NCI-H1436 (cell line): ENCODE measurements at places on chromosomes 7 and 10.

GRCh38 chr7:156927571-156928405 lies 21.7 kb upstream of the NOM1 start:
- DNase-seq = peak; percentile 21

DNA sequence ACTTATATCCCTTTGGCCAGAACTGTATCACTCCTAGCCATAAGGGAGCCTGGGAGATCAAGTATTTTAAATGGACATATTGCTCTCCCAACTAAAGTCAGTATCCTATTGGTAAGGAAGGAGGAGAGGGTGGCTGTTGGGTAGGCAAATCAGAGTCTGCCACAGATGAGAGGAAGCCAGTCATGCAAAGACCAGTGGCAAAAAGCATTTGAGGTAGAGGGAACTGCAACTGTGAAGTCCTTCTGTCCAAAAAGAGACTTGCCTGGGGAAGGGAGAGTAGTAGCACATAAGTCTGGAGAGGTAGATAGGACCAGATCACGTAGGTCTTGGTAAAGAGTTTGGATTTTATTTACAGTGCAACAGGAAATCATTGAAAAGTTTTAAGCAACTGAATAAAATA lies 8.8 kb upstream of the CCNJ start:
- DNase-seq = no peak

GRCh38 chr7:5429253-5429856 lies 5.7 kb upstream of the TNRC18 start:
- no peak for DNase-seq

- peak; percentile 14 for DNase-seq
Observed at GRCh38 chr7:106793015-106793975, 71.8 kb upstream of the PIK3CG start.

GRCh38 chr10:95628786-95629185 lies 27.7 kb downstream of the ALDH18A1 start:
- no peak for DNase-seq

GRCh38 chr10:97483921-97484320 lies 14.3 kb downstream of the MMS19 start:
- DNase-seq = no peak

DNA sequence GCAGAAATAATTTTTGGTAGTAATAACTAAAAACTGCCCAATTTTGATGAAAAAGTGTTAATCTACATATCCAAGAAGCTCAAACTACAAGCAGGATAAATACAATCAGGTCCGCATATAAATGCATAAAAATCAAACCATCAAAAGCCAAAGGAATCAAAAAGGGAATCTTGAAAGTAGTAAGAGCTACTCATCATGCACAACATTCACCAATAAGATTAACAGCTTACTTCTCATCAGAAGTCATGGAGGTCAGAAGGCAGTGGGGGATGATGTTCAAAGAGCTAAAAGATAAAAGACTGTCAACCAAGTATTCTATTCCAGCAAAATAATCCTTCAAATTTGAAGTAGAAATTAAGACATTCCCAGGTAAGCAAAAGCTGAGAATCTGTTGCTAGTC lies 76.4 kb downstream of the CRPPA start:
- no peak for DNase-seq

GRCh38 chr7:79531116-79531515 lies 77.6 kb upstream of the MAGI2 start:
- no peak for DNase-seq

DNA sequence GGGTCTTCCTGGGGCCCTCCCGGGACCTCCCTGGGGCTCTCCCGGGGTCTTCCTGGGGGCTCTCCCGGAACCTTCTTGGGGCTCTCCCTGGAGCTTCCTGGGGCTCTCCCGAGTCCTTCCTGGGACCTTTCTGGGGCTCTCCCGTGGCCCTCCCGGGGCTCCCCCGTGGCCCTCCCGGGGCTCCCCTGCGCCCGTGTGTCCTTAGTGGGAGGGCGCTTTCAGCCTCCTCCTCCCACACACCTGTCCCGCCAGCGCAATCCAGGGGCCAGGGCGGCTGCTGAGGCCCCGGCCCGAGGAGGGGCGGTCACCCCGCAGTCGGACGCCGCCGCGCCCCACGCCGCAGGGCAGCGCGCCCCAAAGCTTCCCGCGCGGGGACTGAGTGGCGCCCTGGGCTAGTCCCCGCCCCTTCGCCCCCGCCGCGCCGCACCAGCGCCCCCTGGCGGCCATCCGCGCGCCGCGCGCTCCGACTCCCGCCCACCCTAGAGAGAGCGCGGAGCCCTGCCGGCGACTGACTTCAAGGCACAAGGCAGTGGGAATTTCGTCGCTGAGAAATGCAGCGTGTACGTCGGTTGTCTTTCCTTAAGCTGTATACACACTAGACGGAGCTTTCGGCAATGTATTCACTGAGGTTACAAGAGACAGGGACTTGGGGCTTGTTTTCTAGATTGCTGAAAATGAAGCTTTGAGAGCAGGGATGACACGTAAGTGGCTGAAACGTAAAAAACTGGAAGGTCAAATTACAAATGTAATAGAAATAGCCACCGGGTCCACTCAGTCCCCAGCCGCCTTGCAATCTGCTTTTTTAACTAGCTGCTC lies 47.1 kb downstream of the INSIG1 start:
- DNase-seq = peak; percentile 69

DNA sequence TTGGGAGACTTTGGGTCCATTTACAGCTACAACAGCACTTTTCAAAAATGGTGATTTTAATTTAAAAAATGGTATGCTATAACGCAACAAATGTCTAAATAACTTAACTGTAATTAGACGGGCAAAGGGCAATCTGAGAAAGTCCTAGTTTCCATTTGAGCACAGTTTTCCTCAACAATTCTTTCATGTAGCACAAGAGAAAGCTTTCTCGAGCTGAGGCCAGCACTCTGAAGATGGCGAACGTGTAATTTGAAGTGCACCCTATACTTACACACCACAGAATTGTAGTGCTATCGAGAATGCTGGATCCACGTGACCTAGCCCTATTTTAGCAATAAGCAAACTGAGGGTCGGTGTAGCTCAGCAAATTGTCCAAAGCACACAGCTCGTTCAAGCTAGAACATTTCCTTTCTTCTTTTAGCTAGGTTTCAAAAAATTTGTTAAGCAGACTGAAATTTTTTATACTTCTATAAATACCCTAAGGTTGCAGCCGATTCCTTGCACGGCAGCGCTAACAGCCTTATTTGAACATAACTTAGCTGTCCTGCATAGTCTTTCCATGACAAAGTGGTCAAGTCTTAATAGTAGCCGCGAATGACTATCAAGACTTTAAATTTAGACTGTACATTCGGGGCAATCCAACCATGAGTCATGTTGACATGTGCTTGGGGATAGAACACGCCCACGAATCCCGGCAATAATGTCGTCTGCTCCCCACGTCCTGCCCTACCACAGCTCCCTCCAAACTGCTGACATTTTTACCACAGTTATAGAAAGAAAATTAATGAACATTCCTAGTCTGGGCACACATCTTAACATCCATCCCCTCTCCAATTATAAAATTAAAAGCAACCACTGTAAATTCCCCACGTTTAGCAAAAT lies 10.0 kb downstream of the KLF6 start:
- no peak for DNase-seq

- DNase-seq = no peak
Observed at GRCh38 chr7:25926891-25927625, 224.9 kb upstream of the NFE2L3 start.

DNA sequence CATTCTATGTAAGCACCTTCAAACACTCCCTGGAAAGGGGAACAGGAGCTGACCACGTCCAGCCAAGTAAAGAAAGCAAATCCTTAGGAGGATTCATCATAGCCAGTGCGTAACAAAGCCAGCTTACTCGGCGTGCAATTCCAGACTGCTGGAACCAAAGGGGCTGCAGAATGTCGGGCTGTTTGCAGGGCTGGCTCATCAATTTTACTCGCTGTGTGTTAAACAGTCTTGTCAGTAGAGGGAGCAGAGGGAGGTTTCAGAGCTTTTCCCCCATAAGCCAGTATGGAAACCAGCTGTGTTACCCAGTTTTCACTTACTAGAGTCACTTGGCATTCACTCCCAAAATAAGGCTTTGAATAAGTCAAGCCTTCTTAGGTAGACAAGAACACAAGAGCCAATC lies 127.1 kb downstream of the KMT2E start:
- DNase-seq = no peak

- no peak for DNase-seq
Observed at GRCh38 chr7:38700116-38700515, 68.9 kb upstream of the AMPH start.

- no peak for DNase-seq
Observed at GRCh38 chr7:74104702-74105101, 21.1 kb downstream of the LIMK1 start.

DNA sequence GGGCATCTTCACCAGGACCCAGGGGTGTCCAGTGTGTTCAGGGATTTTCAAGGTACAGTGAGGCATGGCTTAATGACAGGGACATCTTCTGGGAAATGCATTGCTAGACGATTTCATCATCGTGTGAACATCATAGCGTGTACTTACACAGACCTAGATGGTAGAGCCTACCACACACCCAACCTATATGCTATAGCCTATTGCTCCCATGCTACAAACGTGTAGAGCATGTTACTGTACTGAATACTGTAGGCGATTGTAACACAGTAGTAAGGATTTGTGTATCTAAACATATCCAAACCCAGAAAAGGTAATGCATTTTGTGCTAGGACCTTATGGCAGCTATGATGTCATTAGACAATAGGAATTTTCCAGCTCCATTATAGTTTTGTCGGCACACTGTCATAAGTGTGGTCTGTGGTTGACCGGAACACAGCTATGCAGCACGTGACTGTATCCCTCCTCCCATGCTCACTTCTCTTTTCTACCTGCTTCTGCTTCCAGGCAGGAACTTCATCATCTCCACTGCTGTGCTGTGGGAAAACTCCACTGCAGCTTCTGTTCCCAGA lies 416.2 kb upstream of the NFE2L3 start:
- DNase-seq = no peak

DNA sequence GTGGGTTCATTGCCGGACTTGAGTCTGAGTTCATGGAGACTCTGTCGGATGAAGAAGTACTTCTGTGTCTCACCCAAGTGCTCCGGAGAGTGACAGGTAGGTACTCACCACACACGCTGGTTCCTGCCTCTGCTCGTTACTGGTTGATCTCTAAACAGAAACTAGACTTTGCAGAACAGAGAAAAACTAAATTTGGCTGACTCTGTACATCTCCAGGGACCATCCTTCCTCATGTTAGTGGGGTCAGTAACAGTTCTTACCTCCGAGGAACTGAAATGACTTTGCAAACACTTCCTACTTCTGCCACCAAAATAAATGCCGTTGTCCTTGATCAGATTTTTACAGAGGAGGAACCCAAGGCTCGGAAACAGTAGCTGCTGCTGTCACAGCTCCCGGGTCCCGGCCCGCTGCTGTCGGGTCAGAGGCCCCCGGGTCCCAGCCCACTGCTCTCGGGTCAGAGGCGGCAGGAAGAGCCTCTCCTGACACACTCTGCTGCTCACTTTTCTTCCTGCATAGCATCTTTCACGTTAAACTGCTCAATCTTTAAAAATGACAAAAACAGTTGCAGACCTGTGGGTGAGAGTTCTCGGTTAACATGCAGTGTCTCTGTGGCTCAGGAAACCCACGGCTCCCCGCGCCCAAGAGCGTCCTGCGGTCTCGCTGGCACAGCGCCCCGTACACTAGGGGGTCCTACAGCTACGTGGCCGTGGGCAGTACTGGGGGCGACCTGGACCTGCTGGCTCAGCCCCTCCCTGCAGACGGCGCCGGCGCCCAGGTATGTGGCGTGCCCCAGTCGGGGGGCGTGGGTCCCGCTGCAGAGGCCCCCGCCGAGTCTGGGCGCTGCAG lies 4.8 kb upstream of the MTG1 start:
- DNase-seq = no peak

DNA sequence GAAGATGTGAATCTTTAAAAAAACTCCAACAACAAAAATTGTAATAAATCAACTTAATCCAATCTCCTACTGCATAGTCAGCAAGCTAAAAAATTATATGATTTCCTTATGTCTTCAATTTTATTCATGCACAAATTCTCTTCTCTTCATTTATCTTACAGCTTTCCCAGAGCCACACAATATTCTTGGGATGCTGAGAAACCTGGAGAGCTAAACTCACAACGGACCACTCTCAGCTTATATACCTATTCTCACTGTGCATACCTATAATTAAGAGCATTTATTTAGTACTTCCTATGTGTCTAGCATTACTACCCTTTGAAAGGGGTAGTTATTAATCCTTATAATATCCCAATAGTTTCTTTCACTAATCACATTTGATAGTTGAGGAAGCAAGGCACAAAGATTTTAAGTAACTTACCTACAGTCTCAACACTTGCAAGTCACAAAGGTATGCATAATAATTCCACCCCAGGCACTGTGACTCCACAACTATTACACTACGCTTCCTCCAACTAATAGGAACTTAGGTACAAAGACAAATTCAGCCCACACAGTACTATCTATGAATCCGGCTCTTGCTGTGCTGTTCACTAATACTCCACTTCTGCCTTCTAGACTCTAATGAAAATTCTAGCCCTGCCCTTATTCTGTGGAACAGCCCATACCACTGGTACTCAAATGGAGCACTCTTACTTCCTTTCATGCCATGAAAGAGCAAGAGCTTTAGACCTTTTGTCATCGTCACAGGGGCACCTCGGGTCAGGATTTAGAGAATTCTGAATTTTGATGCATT lies 5.1 kb downstream of the CCDC71L start:
- DNase-seq = no peak

GRCh38 chr7:99270702-99271101 lies 1.9 kb upstream of the MYH16 start:
- DNase-seq = no peak

DNA sequence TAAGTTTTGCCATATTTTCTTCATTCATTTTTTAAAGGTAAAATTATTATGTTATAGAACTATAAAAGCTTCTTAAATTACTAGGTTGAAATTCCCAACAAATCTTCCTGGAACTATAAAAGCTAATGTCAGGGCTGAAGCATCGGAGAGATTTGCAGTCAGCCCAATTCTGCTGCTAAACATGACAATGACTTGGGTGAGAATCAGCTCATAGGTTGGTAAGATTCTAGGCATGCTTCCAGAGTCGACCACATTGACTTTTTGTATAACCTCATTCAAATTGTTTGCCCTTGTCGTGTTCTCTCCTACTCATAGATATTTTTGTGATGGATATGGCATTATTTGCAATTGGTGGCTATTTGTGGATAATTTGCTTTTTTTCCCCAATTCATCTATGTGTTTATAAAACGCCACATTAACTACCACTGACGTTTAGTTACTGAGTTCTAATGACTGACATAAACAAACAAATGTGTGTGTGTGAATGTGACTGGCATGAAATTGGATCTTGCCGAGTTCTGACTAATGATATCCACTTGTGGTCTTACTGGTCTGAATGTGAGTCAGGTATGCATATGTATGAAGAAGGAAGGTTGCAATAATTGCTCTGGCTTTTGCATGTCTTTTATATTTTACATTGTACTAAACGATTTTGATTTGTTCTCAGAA lies 579.8 kb downstream of the PARD3 start:
- peak; percentile 30 for DNase-seq
